Left kidney (tissue), 8 donors: ENCODE measurements at places on chromosomes 7 and 10. TPM values are rescaled to one million over a fixed set of nuclear protein-coding genes. Genes with fewer than 3 reads are reported as not detected.

The TLX1 gene
- polyA plus RNA-seq, result not detected

The C7orf57 gene
- polyA plus RNA-seq, result 0.95 TPM

The AQP1 gene
- 184 TPM for polyA plus RNA-seq

The MACROH2A2 gene
- polyA plus RNA-seq, result 75.9 TPM

The ANKRD1 gene
- 0.86 TPM for polyA plus RNA-seq

The FGFR2 gene
- 115 TPM for polyA plus RNA-seq

The GPR141 gene
- polyA plus RNA-seq, result not detected
